ENCODE measurements at places on chromosomes 7 and 10.

DNA sequence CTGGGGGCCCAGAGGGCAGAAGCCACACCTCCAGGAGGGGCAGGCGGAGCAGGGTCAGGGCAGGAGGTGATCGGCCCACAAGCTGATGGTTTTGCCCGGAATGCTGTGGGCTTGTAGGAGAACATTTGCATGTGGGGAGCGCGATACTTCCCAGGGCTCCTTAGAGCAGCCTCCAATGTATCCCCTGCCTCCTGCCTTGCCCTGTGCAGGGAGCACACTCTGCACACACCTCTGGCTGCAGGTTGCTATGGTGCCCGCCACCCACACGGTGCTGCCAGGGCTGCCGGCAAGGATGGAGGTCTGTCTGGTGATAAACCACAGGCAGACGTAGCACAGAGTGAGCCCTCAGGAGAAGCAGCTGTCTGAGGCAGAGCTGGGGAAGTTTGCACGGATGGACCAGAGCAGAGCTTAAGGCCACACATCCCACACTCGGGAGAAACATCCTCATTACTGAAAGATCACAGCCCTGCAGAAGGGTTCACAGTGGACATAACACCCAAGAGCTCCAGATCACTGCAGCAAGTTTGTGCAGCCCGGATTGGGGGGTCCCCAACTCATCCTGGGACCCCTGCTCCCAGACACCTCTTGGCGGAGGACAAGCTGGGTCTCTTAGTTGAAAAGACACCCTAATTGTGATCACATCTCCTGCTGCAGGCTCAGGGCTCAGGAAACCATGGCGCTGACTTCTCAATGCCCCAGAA lies 41.8 kb downstream of the VIPR2 start:
- no peak for DNase-seq

DNA sequence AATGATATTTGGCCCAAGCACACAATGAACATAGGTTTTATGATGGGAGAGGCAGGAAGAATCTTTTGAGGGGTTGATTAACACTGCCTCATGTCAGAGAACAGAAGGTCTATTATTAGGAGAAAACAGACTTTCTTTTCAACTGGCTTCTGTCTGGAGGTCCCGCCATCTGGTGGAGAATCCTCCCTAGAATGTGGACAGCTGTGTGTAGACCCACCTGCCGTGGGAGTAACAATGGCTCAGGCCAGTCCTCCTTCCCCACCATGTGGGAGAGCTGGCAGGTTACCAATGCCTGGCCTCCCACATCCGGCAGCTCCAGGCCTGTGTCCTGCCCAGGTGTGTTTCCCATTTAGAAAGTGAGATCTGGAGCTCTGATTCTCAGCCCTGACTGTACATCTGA lies 70.4 kb upstream of the AOAH start:
- DNase-seq, result no peak

DNA sequence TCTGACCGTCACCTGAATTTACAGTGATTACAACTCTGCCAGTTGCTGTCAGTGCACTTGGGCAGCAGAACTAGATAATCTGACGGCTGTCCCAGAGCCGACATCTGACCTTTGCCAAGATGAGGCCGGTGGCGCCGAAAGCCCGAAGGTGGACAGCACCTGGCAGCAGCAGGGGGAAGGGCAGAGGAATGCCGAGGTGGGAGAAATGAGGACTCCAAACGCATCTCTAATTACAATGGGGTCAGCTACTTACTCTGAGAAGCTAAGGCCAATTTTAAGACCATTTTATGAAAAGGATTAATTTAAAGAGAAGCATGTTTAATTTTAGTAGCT lies 33.8 kb downstream of the TRIM8 start:
- DNase-seq, result no peak

DNA sequence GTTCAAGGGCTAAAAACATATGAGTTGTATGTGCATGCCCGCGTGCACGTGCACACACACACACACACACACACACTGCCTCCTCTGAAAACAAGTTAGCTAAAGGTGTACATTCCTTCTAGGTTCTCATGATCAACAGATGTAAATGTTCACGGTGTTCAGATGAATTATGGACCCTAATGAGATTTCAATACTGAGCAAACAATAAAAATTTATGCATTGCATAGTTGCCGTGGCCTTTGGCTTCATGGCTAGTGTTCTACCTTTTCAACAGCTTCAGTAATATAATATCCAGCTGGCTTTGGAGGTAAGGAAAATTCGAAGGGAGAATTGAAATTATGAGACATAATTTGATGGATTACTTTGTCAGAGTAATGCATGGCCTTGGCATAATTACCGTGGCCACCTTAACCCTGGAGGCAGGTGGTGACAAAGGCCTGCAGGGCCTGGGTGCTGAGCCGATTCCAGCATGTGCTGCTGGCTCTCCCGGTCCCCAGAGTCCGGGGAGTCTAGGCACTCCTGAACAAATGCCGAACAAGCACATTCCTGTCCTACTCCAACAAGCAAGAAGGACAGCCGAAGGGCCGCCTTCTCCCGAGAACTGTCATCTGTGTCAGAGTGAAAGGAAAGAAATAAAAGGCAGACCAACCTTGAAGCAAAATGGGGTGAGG lies 166.6 kb upstream of the TCF7L2 start:
- DNase-seq, result no peak

DNA sequence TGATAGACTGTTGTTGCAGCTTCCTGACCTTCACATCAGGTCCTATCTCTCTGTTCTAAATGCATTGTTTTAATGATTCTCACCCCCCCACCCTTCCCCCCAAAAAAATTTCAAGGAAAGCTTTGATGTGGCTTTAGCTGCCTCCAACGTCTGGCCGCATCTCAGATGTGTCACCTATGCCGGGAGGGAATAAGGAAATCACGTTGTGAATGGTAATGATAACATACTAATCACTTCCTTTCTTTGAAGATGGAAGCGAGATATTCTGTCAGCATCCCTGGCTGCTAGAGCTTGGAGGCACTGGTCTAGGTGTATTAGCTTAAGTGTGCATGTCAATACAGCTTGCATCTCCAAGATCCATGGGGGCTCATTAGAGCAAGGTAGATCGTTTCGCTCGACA lies 89.6 kb downstream of the VTI1A start:
- DNase-seq, result no peak

DNA sequence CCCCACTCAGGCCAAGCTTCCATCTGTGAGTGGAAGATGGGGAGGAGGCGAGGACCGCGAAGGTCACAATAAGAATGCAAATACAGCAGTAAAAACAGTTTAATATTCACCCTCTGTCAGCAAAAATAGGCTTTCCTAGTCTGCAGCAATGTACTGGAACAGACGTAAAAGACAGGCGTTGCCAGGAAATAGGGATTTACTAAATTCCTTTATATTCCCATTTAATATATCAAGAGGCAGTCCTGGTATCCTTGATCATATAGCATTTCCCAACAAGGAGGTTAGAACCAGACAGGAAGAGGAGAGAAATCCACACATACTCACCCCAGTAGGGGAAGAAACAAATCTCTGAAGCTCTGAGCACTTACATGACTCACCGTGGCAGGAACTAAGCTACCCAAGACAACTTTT lies 1054.9 kb upstream of the C7orf33 start:
- no peak for DNase-seq

DNA sequence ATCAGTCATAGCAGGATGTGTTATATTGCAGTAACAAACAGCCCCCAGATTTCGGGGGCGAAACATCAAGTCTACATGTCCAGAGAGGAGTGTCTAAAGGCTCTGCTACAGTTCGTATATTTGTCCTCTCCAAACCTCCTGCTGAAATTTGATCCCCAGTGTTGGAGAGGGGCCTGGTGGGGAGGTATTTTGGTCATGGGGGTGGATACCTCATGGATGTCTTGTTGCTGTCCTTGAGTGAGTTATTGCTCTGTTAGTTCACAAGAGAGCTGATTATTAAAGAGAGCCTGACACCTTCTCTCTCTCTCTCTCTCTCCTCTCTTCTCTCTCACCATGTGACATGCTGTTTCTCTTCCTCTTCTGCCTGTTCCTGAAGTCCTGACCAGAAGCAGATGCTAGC lies 343.7 kb downstream of the TCERG1L start:
- DNase-seq, result no peak

- no peak for DNase-seq
Observed at GRCh38 chr10:117424883-117425649, 49.8 kb upstream of the PDZD8 start.

DNA sequence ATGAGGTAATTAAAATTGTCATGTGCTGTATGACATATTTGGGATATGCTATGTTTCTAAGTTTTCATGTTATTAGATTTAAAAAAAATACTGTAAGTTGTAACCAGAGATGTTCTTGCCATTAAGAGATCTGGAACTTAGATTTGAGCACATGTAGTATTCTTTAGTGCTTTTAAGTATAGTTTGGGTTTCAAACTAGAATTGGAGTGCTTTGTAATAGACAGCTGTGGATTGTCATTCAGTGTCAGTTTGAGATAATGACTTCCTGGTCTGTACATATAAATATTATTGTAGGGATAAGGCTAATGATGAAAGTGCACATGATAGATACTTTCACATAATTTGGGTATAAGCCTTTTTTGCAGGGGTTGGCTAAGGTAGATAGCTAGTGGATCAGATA lies 936.2 kb downstream of the CNTNAP2 start:
- no peak for DNase-seq

DNA sequence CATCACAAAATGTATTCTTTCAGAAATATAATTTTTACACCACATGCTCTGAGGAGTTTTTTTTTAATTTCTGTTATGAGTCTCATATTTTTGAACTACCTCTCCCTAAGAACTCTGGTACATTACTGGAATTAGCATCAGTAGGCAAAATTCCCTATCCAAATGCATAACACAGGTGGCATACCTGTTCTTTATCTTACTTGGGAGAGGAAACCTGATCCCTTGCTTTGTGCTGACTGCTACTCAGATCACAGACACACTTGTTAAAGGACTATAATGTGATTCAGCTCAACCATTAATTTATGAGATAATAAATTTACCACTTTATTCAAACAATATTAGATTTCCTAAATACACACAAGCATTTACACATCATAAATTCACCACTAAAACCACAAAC lies 617.2 kb downstream of the GRM8 start:
- no peak for DNase-seq

GRCh38 chr7:76031964-76032363 lies 15.8 kb downstream of the STYXL1 start:
- DNase-seq, result no peak

GRCh38 chr7:33790746-33791145 lies 114.6 kb upstream of the BMPER start:
- no peak for DNase-seq

DNA sequence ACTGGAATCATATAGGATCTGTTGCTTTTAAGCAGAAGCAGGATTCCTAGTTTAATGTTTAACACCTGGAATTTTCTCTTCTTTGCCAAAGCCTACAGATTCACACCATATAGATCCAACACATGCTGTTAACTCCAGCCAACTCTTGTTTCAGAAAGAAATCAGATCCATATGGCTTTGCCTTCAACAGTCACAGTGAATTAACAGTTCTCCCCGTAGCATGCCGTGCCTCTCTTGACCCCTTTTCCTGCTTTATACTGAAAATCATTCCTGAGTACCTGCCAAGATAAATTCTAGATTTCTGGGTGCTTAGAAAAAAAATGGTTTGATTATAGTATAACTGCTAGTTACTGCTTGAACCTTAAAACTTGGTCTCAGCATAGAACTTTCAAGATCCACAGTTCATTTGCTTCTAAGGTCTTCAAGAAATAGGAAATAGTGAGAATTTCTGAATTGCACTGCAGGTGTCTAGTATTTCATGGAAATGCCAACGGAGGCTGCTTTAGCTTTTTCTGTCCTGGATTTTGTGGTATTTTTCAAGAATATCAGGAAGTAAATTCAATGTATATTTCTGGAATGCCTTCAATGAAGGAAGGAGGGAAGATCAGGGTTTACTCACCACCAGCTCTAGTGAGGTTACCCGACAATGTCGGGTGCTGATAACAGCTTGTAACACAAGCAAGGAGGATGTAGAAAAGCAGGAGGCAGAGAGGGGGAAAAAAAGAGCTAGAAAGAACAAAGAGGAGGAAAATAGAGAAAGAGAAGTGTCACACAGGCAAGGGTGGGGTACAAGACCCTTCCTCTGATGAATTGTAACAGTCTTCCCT lies 6.6 kb downstream of the AASS start:
- DNase-seq, result no peak

- no peak for DNase-seq
Observed at GRCh38 chr10:119284679-119285096, 77.3 kb downstream of the GRK5 start.

- no peak for DNase-seq
Observed at GRCh38 chr10:79229830-79230327, 117.4 kb upstream of the PPIF start.

GRCh38 chr7:41292487-41292886 lies 410.4 kb downstream of the INHBA start:
- DNase-seq, result no peak

DNA sequence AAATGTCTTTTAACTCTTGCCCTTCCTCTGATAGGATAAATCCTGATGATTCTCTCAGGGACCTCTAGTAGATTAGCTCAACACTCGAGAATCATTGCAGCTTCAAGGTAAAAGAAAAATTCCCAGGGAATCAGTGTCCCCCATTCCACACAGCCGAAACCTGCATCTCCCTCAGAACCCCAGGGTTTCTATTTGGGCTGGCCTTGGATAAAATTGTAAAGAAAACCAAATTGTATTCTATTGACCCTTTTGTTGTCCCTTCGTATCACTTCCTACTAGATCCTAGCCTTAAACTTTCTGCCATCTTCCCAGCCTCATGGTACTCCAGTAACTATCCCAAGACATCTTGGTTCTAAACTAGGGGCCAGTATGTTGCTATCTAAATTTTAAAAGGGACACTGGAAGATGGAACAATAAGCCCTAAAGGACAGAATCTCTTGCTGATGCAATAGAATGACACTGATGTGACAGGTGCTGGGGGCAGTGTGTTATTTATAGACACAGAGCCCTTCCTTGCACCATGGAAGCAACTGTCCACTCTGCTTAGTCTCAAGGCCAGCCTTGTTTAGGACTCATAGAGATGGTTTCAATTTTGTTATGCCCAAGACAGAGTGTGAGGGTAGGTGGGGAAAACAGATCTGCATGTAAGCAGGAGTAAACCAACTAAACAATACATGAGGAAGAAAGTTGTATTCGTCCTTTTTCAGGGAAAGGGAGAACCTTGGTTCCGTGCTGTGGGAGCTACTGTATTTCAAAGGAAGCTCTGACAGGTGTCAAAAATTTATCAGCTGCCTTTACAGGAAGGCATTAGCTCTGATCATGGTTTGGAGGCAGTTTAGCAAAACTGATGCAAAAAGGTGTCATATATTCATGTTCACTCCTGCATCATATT lies 7.6 kb downstream of the ASB15 start:
- no peak for DNase-seq

Data from CMK (cell line).